Astrocyte (in vitro differentiated cells and primary cell): ENCODE measurements at places on chromosomes 4 and X.

- no peaks in the 10 kb centered on the region for H3K4me1 ChIP-seq
- peaks cover 39% of the 10 kb centered on the region for H3K36me3 ChIP-seq
- H3K27me3 ChIP-seq: no peaks in the 10 kb centered on the region
- H3K27ac ChIP-seq: no peak overlapping the region
- no peak for DNase-seq
Observed at GRCh38 chr4:163523791-163524365, 29.4 kb downstream of the TMA16 start.

DNA sequence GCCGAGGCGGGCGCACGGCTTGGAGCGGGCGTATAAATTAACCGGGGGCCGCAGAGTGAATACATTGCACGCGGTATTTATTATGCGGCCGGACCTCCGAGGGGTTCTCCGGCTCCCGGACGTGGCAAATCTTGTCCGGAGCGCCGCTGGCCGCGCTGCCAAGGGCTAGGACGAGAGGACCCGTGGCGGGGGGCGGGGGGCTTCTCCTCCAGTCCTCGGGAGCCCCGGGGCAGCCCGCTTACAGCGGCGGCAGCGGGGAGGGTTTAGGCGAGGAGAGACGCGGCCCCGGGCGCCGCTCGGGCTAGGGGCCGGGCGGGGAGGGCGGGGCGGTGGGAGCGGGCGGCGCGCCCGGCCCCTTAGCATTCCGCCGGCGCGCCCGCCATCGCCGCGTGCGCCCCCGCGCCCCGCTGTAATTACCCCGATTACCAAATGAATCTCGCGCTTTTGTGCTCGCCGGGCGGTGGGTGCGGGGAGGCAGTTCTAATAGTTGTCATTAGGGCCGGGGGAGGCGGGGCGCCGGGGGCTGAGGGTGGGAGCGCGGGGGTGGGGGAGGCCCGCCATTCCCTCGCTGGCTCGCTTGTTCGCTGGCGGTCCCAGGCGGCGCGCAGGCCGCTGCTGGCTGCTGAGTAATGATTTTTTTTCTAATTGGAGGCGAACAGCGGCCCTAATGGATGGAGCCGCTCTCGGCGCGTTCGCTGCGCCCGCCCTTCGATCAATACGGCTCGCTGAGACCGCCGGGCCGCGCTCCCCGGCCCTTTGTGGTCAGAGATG, 276.6 kb downstream of the BCOR start:
- H3K4me3 ChIP-seq: peak overlapping the region; percentile 28
- DNase-seq: peak; percentile 16
- no peak overlapping the region for H3K27ac ChIP-seq
- H3K27me3 ChIP-seq: no peaks in the 10 kb centered on the region
- H3K36me3 ChIP-seq: no peaks in the 10 kb centered on the region

DNA sequence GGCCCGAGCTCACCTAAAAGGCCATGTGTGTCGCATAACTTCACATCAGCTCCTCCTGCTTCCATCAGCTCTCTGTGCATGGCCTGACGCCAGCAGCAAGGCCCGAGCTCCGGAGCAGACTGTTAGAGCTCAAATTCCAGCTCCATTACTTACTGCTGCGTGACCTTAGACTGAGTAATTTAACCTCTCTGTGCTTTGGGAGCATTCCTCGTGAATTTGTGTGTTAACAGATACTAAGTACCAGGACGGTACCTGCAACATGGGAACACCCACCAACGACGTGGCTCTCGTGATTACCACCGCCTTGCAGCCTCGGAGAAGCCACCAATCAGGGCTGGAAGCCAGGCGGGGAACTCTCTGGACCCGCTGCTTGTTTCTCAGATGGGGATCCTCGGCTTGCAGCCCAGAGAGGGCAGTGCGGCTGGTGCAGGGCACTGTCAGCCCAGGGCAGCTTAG, 12.9 kb downstream of the LETM1 start:
- no peaks in the 10 kb centered on the region for H3K27me3 ChIP-seq
- H3K4me1 ChIP-seq: peaks cover 20% of the 10 kb centered on the region
- peak overlapping the region; percentile 60 for H3K27ac ChIP-seq
- H3K4me3 ChIP-seq: no peak overlapping the region
- peak; percentile 90 for DNase-seq
- H3K36me3 ChIP-seq: peaks cover 17% of the 10 kb centered on the region

DNA sequence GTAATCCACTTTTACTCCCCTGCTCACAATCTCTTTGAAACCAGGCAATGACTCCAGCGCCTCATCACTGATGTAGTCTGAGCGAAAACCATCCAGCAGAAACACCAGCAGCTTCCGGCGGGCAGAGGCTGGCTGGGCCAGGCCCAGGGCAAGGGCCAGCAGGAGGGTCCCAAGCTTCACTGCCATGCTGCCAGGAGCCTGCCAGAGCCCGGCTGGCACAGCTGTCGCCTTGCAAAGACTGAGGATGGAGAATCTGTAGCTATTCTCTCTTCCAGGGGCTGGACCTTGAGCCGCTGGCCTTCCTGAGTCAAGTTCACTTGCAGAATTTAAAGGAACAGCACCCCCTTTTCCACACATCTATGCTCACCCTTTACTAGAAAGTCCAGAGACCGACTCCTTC, at the start of gene ENPP6:
Gene ENPP6, minus strand, starts transcription at position 240 of the 400 bp plus-strand sequence. Its CDS starts 54 bp downstream, at position 186.
- peaks cover 10% of the 10 kb centered on the region for H3K27me3 ChIP-seq
- no peak for DNase-seq
- no peak within 1 kb of the TSS for H3K4me3 ChIP-seq
- H3K36me3 ChIP-seq: no peaks in the 10 kb centered on the region
- no peak within 1 kb of the TSS for H3K27ac ChIP-seq

- H3K27ac ChIP-seq: no peak overlapping the region
- no peaks in the 10 kb centered on the region for H3K4me1 ChIP-seq
- no peaks in the 10 kb centered on the region for H3K27me3 ChIP-seq
- DNase-seq: no peak
- H3K36me3 ChIP-seq: no peaks in the 10 kb centered on the region
- H3K4me3 ChIP-seq: no peak overlapping the region
Observed at GRCh38 chr4:151524610-151525009, 115.6 kb downstream of the FHIP1A start.

DNA sequence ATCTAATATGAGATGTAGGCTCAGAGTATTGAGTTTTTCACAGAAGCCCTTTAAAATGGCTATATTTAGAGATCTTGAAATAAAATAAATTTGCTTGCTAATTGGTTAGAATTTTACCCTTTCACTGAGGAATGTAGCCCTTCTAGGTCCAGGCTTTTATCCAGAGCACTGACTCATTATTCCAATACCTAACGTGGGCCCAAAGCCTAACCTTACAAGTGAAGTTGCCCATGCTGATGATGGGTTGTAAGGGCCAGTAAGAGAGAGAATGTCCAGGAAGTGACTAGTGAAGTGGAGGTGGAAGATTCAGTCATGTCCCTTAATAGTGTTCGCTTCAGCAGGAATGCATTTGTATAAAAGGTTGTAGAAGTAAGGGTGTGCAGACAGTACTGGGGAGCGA, 155.9 kb downstream of the STIM2 start:
- DNase-seq: peak; percentile 72
- H3K27me3 ChIP-seq: no peaks in the 10 kb centered on the region
- no peak overlapping the region for H3K27ac ChIP-seq
- H3K36me3 ChIP-seq: peaks cover 5% of the 10 kb centered on the region
- H3K4me3 ChIP-seq: no peak overlapping the region

GRCh38 chr4:12875640-12876243, 608.4 kb downstream of the RAB28 start:
- no peaks in the 10 kb centered on the region for H3K27me3 ChIP-seq
- no peak overlapping the region for H3K4me3 ChIP-seq
- H3K4me1 ChIP-seq: no peaks in the 10 kb centered on the region
- DNase-seq: no peak
- no peak overlapping the region for H3K27ac ChIP-seq

- no peaks in the 10 kb centered on the region for H3K4me1 ChIP-seq
- DNase-seq: no peak
- H3K27ac ChIP-seq: no peak overlapping the region
- H3K4me3 ChIP-seq: no peak overlapping the region
- no peaks in the 10 kb centered on the region for H3K27me3 ChIP-seq
Observed at GRCh38 chrX:70009049-70009448, 40.7 kb downstream of the AWAT2 start.

DNA sequence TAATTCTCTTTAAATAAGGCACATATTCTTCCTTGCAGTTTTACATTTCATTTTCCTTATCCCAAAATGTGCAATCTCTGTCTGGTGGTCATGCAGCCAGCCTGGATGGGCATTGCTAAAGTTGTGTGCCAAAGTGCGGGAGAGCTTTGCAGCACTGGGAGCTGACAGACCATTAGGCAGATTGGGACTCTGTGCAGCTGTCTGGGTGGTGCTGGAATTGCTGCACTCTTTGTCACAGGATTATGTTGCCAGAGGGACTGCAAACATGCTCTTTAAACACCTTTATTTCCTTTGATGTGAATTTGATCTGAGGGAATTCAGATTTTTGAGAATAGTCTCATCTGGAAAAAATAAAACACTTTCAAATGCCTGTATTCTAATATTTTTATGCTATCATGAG, 956.2 kb upstream of the DIAPH2 start:
- DNase-seq: no peak
- no peak overlapping the region for H3K27ac ChIP-seq
- H3K36me3 ChIP-seq: no peaks in the 10 kb centered on the region
- H3K4me3 ChIP-seq: no peak overlapping the region
- H3K4me1 ChIP-seq: no peaks in the 10 kb centered on the region
- no peaks in the 10 kb centered on the region for H3K27me3 ChIP-seq

DNA sequence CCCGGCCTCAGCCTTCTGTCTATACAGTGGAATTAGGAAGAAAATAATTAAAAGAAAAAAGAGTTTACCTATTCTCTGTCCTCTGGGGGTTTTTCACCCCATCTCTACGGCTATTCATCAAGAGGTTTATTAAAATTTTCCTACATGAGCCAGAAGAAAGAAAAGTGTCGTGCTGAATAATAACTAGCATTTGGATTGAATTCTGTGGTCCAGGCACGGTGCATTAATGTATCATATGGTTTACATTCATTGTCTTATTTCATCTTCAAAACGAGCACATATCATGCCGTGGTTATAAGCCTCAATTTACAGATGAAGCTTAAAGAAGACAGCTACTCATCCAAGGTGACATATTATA, 5.4 kb upstream of the NAA15 start:
- H3K27ac ChIP-seq: peak overlapping the region; percentile 84
- peaks cover 8% of the 10 kb centered on the region for H3K36me3 ChIP-seq
- no peak for DNase-seq
- H3K27me3 ChIP-seq: no peaks in the 10 kb centered on the region

- DNase-seq: no peak
- H3K4me3 ChIP-seq: no peak overlapping the region
- H3K36me3 ChIP-seq: no peaks in the 10 kb centered on the region
- H3K4me1 ChIP-seq: no peaks in the 10 kb centered on the region
Observed at GRCh38 chr4:35925806-35926205, 318.5 kb downstream of the ARAP2 start.

- DNase-seq: no peak
- H3K36me3 ChIP-seq: no peaks in the 10 kb centered on the region
- H3K27me3 ChIP-seq: no peaks in the 10 kb centered on the region
- no peak overlapping the region for H3K27ac ChIP-seq
- H3K4me1 ChIP-seq: no peaks in the 10 kb centered on the region
Observed at GRCh38 chr4:136113921-136114320, 1418.4 kb downstream of the PCDH18 start.

DNA sequence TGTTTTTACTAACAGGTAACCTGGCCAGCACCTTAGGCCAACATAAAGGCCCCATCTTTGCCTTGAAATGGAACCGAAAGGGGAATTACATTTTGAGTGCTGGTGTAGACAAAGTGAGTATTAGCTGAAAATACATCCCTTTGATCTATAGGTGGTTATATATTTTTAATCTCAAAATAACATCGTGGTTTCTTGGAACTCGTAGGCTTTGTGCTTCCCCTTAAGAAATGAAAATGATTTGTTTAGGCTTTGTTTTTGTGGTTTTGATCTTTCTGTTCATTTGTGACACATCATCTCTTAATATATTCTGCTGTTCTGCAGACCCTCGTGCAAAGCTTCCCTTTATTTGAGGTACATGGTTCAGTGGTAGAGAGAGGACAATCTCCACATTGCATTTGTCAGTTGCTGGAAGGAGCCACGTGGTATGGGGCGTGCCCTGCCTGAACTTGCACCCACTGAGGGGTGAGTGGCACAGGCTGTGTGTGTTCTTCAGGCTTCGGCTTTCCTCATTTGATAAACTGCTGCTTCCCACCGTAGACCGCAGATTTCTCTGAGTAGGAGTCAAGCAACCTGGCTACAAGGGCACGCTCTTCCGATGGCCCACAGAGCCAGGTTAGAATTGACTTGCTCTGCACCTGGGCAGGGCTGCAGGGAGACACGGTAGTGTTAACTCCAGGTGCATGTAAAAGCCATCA, 72.2 kb downstream of the GPR143 start:
- no peak overlapping the region for H3K4me3 ChIP-seq
- no peaks in the 10 kb centered on the region for H3K36me3 ChIP-seq
- H3K27me3 ChIP-seq: no peaks in the 10 kb centered on the region

DNA sequence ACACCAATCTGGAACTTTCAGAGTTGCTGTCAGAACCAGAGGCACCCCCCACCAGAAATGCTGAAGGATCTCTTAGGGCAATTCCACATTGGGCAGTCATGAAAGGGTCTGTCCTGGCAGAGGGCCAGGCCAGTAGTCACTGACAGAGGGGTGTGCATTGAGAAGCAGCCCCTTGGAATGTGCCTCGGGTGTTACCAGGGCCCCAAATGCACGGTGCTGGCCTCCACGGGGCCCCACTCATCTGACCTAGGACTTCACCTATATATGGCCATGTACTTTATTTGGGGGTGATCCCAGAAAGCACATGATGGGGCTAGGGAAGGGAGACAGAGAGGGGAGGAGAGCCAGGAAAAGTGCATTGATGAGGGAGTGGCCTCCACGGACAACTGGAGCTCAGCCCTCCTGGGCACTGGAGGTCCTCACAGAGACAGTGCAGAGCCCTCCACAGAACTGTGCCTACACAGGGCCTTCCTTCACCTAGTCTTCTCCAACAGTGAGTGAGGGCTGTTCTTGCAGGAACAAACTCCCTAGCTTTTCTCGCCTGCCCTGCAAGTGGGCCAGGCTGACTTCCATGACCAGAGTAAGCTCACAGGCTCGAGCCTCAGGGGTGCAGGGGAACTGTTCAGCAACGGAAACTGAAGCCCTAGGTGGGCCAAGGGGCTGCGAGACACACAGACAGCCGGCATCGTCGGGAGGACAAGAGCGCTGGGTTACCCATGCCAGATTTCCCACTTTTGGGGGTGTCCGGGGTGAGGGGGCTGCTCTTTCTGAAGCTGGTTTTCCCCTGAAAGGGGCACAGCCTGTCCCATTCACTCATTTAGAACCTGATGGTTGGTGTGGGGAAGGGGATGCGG, 136.2 kb downstream of the HMX1 start:
- H3K27me3 ChIP-seq: no peaks in the 10 kb centered on the region
- no peaks in the 10 kb centered on the region for H3K36me3 ChIP-seq
- no peak for DNase-seq

- H3K4me3 ChIP-seq: no peak overlapping the region
- H3K27me3 ChIP-seq: no peaks in the 10 kb centered on the region
- no peaks in the 10 kb centered on the region for H3K36me3 ChIP-seq
Observed at GRCh38 chr4:185839770-185840169, 27.8 kb upstream of the SORBS2 start.
